Kidney (tissue), 22 donors: ENCODE measurements at places on chromosomes 12 and 14.

- no peak for DNase-seq
Measured at GRCh38 chr14:91269076-91269991, 24.8 kb upstream of the GPR68 start.

- DNase-seq, result no peak
Measured at GRCh38 chr12:82474181-82474797, 116.0 kb downstream of the METTL25 start.

DNA sequence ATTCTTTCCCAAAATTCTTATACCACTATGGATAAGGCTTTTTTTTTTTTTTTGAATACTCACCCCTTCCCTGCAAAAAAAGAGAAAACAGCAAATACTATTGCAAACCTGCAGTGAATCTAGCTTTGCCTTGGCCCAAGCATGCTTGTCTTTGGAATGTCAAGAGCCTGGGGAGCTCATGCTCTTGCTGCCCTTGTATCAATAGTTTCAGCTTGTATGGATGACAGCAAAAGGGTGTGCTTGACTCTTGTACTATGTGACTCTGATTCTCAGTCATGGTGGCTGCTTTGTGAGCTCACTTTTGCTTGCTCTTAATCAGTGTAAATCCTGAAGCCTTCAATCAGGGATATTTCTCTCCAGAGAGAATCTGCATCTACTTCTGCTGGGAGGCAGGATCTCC is 149.2 kb downstream of the EMP1 start:
- DNase-seq, result no peak

- no peak for DNase-seq
Measured at GRCh38 chr14:75927564-75928087, 54.2 kb downstream of the TGFB3 start.

- no peak for DNase-seq
Measured at GRCh38 chr14:53701108-53701875, 255.3 kb downstream of the BMP4 start.

DNA sequence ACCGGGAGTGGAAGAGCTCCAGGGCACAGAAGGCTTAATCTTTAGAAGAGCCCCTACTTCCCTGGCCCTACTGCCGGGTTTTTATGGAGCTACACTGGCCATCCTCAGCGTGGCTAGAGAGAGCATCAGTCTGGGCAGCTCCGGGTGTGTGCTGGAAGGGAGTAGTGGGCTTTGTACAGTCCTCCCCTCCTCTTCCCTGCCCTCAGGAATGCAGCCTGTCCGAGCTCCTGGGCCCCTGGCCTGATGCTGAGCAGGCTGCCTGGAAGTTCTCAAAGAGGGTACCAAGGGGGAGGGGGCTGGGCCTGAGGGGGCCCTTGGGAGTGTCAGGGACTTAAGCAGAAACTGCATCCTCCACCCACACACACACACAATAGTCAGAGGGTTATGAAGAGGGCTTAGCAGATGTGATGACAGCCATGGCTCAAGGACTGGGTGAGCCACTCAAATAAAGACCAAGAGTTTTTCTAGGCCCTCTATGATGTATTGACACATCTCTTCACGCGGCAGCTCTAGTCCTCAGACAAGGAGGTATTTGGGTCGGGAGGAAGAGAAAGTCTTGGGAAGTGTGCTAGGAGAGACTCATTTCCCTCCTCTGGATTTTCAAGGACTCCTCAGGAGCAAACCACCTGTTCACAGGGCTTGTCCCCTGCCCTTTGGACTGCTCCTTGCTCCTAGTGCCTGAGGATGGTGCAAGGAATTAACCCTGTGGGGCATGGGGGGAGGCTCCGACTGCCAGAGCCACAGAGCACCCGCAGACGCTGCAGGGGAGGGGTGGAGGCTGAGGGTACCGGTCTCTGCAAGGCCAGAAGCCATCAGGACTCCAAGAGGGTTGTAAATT is 16.5 kb upstream of the FIGNL2 start:
- DNase-seq, result peak; percentile 79

DNA sequence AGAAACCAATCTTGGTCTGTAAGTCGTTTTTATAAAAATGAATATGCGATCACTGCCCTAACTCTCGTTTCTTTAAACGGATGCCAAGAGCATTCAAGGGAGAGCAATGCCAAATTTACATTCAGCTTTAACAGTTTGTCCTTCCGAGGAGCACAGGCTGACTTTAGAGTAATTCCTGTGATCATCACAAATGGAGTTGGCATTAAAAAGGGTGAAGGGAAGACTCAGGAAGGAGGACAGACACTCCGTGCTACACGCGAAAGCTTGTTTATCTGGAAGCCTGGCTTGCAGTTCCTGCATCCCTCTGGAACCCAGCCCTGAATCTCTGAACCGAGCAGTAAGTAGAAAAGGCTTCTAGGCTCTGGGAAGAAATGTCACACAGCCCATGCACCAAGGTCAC is 78.4 kb downstream of the PAPOLA start:
- no peak for DNase-seq

DNA sequence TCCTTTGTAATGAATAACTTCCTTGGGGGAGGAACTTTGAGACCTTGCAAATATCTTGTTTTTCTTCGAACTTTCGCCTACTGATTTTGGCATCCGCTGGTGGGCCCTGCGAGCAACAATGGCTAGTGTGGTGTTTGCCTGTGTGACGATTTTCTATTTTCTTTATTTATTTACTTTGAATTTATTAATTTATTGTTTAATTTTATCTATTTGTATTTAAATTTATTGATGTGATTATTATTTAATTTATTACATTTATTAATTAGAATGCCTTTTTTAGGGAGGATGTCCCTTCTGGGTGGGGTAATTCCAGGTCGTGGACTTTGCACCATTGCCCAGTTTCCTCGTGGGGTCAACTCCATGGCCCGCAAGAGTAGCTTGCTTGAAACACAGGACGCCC is 149.7 kb downstream of the ZNF664 start:
- no peak for DNase-seq

DNA sequence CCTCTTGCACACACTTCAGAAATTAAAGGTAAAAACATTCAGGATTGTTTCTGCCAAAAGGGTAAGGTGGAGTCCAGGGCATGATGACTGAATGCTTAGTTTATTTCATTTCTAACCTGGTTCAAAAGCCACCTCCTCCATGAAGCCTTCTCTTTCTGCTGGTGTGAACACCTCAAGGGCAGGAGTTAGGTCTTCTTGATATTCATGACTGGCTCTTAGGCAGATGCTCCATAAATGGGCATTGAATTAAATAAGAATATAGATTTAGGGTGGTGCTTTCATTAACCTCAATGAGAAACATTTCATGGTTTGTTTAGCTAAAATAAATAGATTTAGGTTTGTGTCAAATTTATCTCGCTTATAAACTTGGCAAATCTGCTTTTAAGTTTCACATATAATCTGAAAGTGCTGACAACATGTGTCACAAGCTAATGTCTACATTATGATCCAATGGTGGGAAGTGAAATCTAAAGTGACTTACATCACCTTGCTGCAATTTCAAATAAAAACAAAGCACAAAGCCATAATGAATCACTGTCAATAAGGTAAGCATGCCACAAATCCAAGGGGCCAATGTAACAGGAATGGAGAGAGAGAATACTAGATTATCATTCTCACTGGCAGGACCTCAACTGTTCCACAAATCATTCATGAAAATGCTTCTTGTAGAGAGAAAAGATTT is 72.7 kb upstream of the GRIP1 start:
- no peak for DNase-seq

GRCh38 chr14:62015945-62016344 is 253.7 kb downstream of the SNAPC1 start:
- no peak for DNase-seq

GRCh38 chr14:61455351-61455750 is 134.0 kb downstream of the PRKCH start:
- no peak for DNase-seq

DNA sequence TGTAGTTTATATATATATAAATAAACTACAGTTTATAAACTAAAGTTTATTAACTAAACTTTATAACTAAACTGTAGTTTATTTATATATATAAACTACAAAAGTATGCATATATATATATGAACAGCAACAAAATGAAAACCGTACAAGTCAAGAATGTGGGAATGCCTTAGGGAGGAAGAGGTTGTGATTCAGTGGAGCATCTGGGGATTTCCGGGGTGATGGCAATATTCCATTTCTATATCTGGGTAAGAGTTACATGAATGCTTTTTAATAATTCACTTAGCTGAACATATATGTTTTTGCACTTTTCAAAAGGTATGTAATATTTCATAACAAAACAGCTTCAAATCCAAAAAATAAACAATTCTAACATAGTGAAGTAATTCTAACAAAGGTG is 30.1 kb upstream of the CAND1 start:
- no peak for DNase-seq

- no peak for DNase-seq
Measured at GRCh38 chr12:8011331-8011730, 21.2 kb upstream of the FOXJ2 start.

GRCh38 chr14:56211844-56212243 is 93.6 kb downstream of the PELI2 start:
- no peak for DNase-seq
